Activated CD4-positive, alpha-beta T cell treated with anti-CD3 and anti-CD28 coated beads, Interleukin-2, Interleukin-6, amounts not matched to agents 100 ng/mL and 50 ng/mL, durations not matched to agents 16 hours and 8 hours (primary cell): ENCODE measurements at places on chromosomes 16 and 17.

GRCh38 chr16:4232541-4233386 lies 9.1 kb downstream of the SRL start:
- no peak for DNase-seq

- DNase-seq: no peak
These were observed 26.6 kb upstream of the CORO6 start for GRCh38 chr17:29649359-29649758.

- no peak for DNase-seq
These were observed 9.9 kb upstream of the WFIKKN1 start for GRCh38 chr16:620700-621525.

- no peak for DNase-seq
These were observed 21.1 kb downstream of the CPSF4L start for GRCh38 chr17:73240561-73240960.

DNA sequence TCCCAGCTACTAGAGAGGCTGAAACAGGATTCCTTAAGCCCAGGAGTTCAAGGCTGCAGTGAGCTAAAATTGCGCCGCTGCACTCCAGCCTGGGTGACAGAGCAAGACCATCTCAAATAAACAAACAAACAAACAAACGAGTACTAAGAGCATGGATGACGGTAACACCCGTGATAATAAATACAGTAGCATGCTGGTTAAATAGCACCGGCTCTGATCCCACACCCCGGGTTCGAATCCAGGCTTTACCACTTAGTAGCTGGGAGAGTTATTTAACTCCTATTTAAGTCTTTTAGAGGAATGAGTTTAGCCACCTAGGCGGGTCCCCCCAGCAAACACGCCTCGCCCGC lies 301 bp upstream of the METTL22 start:
- DNase-seq: no peak

GRCh38 chr17:79017546-79018369 lies 6.2 kb upstream of the C1QTNF1 start:
- no peak for DNase-seq

- peak; percentile 85 for DNase-seq
These were observed 2.5 kb upstream of the ABCC12 start for GRCh38 chr16:48158296-48158695.

DNA sequence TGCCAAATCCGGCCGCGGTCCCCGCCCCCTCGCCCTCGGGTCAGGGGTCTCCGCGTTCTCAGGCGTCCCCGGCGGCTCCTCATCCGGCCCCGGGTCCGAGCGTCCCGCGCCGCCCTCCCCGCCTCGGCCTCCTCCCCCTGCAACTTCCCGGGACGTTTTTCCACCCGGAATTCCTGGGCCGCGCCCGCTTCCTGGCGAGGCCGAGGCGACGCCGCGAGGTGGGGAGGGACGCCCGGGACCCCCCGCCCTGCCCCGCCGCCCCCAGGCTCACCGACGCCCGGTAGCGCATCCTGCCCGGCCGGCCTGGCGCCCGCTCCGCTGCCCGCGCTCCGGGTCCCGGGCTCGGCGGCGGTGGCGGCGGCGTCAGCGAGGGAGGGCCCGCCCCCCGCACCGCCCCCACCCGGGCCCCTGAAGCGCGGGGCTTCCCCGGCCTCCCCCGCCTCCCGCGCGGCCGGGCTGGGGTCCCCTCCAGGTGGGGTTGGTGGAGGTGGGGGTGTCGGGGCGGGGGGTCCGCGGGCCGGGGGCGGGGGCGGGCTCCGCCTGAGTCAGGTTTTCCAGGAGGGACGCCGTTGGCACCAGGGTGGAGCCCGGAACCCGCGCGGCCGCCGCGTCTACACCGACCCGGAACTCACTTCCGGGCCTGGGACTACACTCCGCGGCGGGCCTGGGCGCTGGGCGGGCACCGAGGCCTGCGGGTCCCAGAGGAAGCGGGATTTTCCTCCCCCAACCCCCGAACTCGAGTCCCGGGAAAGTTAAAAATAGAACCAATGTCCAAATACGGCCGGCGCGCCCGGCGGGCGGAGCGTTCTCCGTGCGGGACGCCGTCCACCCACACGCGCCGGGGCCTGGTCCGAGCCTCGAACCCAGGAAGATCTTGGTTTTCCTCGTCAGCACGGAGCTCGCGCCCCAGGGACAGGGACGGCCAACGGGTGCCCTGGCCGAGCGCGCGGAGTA lies 6.8 kb downstream of the MYO1C start:
- DNase-seq: peak; percentile 68

DNA sequence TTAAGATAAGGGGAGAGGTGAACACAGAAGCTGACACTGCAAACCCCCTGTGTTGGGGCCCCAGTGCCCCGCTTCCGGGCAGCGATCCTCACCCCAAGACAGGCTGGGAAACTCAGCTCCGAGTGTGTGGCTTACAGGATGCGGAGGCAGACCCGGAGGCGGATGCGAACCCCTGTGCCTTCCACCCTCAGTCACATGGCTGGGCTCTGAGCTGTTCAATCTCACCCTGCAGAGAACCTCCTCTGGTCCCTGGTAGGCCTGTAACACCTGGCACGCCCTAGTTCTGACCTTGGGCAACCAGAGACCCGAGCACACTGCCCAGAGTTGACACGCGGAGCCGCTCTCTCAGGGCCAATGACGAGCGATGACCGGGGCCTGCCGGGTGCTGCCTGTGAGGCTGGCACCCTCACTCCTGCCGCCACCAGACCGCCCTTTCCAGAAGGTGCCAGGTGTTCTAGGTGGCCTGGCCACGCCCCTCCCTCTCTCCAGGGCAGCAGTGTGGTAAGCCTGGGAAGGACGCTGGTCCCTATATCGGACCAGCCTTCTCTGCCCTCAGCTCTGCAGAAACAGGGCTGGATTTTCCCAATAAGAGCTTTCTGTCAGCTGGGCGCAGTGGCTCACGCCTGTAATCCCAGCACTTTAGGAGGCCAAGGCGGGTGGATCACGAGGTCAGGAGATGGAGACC lies 23.3 kb downstream of the MEAK7 start:
- DNase-seq: no peak

DNA sequence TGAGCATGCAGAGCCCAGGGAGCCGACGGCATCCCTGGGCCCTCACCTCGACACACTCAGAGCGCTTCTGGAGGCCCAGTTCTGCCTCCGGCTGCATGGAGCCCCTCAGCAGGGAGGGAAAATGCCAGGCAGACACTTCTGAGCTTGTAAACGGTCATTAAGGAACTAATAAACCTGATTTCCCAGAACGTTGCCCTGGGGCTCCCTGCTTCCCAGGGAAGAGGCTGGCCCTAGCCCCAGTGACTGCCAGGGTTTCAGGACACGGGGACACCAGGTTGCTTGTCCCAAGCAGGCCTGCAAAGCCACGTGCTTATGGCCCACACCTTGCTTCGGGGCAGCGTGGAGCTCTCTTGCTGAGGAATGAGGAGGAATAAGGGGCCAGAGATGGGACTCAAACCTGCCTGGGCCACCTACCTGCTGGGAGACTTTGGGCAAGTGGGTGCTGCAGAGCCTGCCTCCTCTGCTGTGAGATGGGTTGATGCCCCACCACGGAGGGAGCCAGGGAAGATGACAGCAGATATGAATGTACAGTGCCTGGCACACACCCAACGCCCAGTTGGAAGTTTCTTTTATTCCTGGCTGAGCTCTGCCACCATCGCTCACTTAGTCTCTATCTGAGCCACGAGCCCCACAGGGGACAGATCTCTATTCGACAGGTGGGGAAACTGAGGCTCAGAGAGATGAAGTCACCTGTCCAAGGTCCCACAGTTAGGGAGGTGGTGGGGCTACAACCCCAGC lies 5.4 kb downstream of the RHBDF2 start:
- no peak for DNase-seq

DNA sequence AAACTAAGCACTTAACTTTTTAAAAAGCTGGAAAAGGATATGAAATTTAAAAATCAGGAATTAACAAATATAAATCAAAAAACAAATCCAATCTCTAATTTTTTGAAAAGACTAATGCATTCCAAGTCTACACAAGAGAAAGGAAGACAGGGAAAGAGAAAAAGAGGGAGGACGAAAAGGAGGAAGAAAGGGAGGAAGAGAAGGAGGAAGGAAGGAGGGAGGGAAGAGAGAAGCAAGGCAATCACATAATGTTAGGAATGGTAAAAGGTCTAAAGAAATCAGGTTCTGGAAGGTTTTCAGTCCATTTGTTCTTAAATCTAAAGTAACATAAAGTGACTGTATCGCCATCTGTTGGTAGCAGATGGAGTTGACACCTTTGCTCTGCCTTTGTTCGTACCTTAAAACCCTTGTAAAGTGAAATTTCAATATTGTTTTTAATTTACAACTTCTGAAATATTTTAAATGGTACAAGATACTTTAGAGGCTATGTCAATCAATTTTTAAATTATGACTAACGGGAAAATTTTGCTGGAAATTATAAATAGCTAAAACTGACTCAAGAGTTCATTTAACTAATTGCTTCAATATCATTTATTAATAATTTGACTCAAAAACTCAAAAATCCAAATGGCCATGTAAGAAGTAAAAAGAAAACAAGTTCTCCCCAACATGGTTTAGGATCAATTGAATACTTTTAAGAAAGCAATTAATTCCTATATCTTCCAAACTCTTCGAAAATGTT lies 20.4 kb upstream of the CDYL2 start:
- peak; percentile 70 for DNase-seq

DNA sequence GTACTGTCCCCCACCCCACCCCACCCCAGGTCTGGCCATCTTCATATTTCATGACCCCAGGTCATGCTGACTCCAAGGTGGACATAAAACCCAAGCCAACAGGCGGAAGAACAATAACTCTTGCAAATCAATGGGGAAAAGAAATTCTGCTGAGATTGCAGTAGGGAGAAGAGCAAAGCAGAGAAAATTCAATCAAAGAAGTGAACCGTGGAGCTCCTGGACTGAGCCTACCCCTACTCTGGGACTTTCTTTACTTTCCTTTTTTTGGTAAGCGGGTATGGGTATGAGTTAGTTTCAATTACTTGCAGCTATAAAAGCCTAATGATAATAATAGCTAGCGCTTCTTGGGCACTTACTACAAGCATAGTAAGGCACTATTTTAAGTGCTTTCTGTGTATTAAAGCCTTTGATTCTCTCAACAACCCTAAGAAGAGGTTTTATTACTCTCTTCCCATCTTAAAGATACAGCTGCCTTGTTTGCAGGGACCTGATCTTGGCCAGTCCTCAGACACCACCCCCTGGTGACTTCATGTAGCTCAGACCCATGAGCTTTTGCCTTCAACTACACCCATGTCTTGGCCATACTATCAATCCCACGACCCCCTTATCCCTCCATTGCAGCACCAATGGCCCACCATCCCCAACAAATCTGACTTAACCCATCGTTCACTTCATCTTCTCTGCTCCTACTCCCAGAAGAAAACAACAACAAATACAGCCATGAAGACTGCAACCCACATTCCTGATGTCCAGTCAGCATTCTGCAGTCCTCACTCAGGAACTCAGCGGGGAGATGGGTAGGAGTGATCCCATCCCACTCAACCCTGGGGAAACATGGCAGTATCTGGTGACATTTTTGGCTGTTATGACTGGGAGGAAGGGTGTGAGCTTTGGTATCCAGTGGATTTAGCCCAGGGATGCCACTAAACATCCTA lies 4.4 kb downstream of the GGA2 start:
- no peak for DNase-seq

GRCh38 chr17:29115435-29115834 lies 64.8 kb downstream of the MYO18A start:
- DNase-seq: no peak

DNA sequence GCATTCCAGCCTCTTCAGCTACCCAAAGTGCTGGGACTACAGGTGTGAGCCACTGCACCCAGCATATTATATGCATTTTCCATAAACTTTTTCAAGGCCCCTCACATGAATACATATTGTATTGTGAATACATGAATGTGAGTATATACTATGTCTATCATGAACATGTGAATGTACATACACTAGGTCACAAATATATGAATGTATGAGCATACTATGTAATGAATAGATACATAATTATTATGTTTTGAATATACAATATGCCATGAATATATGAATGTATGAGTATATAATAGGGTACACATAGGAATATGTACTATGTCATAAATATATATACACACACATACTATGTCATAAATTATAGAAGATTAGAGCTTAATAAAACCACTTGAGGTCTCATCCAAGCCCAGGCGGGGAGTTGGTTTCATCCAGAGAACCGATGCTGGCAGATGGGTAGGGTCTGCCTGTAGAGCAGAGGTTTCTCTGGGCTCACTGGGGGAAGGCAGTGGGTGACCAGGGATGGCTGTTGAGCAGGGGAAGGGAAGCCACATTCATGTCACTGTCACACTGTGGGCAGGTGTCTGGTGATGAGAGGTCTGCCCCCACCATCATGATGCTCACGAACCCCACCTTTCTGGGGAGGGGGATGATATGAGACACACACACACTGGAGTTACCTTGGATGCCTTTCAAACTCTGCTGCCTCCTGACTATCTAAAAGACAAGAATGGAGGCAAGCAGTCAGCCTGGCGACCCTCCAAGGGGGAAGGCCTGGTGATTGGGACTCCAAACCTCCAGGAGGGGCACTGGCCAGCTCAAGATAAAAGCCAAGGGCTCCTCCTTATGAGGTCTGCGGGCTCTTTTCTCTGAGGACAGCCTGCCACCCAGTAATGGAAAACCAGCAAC lies 7.3 kb downstream of the C16orf95 start:
- no peak for DNase-seq

DNA sequence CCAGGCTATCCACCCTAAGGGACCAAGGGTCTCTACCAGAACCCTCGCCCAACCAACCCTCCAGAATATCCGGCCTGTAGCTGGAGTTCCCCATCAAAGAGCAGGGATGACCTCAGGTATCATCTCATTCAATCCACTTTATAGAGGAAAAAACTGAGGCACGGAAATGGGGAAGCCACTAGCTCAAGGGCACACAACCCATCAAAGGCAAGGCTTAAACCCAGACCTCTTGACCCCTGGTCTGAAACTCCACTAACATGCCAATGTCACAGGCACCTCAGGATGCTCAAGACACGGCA lies 1.6 kb downstream of the TBC1D10B start:
- no peak for DNase-seq

DNA sequence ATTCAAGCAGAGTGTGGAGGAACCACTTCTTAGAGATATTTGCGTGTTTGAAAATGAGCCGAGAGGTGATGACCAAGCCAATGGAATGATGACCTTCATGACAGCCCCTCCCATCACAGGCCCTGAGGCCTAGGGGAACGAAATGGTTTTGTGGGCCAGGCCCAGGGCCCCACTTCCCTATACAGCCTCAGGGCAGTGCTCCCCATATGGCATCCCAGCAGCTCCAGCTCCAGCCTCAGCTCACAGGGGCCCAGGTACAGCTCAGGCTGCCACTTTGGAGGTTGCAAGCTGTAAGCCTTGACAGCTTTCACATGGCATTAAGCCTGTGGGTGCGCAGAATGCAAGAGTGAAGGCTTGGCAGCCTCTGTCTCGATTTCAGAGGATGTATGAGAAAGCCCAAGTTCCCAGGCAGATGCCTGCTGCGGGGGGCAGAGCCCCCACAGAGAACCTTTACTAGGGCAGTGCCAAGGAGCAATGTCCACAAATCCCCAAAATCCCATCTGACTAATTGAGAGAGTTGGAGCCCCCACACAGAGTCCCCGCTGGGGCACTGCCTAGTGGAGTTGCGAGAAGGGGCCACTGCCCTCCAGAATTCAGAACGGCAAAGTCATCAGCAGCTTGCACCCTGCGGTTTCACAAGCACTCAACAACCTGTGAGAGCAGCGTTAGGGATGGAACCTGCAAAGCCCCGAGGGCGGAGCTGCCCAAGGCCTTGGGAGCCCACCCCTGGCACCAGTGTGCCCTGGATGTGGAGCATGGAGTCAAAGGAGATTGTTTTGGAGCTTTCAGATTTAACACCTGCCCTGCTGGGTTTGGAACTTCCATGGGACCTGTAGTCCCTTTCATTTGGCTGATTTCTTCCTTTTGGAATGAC lies 21.2 kb downstream of the CHMP6 start:
- no peak for DNase-seq

- DNase-seq: no peak
These were observed 40.2 kb downstream of the BCAS3 start for GRCh38 chr17:60717814-60718213.
